ENCODE measurements at places on chromosomes 5 and 9.
A peak's percentile ranks its signal among the peaks of the same experiment; 100 is the strongest.

DNA sequence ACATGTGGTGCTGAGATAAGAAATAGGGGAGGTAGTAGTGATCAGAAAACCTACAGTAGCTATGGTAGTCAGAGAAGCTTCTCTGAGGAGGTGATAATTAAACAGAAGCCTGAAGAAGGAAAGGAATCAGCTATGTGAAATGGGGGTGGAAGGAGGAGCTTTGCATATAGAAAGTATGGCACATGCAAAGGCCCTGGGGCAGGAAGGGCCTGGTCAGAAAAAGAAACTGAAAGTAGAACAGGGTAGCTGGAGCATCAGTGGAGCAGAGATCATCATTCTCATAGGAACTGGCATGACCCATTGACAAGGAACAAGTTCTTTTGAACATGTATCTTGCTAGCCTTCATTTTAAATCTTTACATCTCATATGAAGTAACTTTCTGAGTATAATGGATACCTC, 80.7 kb upstream of the ADRA1B start:
- no peak for DNase-seq

DNA sequence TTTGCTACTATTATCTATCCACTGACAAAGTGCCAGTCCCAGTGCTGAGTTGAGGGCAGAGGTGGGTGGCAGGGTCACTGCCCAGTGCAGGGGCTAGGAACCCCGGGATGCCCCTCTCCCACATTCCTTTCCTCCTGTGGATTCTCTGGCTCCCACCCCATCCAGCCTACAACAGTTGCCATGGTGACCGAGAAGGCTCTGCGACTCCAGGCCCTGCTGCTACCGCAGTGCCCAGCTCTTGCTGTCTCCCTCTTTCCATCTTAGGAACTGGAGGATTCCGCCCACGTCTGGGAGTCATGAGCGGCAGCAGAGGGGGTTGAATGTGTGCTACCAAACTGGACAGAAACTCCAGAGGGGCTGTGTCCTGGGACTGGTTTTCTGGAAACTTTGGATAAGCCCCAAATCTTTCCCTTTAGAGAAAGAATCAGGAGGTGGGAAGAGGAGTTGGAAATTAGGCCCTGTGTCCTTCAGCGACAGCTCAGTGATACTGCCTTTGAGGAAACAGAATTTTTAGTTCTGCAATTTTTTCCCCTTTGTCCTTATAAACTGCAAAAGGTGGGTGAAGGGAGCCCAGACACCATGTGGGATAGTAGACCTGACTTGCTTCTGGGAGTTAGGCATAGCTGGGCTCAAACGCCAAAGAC, 20.7 kb upstream of the C5orf47 start:
- DNase-seq = no peak

- DNase-seq = peak; percentile 54
Observed at GRCh38 chr5:8184455-8185063, 315.6 kb downstream of the MTRR start.

DNA sequence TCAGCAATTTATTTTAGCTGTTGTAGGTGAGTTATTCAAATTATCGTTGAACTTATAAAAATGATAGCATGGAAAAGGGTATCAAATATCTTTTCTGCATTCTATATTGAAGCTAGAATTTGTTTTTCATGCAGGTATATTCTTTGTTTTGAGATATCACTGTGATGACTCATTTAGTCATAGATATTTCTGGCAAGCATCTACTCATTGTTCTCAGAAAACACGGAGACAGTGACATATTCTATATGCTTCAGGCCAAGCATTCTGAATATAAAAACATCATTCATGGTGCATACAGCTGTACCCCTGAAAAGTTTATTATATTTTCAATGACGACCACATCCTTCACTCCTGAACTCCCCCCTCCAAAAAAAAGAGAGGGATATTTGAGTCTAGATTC, 150.3 kb upstream of the GRIA1 start:
- DNase-seq = no peak
